ENCODE measurements at places on chromosomes 6 and 20.

DNA sequence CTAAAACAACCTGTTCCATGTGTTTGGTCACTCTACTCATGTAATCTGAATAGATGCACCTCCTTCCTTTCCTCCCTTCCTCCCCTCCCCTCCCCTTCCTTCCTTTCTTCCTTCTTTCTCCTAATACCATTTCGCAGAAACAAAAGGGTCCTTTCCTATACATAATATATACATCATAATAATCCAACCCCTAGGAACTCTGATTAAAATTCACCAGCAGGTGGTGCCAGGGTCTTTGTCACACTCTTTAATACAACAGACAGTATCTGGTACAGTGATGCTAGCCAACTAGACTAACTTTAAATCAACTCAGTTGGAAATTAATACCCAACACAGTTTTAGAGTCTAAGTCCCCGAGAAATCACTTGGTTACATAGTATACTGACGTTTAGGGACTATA is 181.2 kb upstream of the SHLD1 start:
- peak; percentile 61 for DNase-seq

DNA sequence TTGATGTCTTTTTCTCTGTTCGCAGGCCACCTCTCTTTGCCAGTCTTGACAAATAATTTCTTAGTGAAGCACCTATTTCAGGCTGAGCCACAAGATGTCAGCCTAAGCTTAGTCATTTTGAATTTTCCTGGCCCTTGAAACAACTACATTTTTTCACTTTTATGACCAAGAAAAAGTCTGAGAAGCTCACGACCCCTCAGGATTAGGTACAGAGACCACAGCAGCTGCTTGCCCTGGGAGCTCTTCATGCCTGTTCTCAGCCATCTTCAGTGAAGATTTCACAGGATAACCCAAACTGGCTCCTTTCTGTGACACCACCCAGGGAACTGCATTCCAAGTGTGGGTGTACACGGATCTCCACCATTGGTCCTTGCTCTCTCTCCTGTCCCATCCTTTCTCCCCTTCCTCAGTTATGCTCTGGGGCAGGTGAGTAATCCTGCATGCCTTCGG is 38.4 kb upstream of the SPTLC3 start:
- peak; percentile 63 for DNase-seq

DNA sequence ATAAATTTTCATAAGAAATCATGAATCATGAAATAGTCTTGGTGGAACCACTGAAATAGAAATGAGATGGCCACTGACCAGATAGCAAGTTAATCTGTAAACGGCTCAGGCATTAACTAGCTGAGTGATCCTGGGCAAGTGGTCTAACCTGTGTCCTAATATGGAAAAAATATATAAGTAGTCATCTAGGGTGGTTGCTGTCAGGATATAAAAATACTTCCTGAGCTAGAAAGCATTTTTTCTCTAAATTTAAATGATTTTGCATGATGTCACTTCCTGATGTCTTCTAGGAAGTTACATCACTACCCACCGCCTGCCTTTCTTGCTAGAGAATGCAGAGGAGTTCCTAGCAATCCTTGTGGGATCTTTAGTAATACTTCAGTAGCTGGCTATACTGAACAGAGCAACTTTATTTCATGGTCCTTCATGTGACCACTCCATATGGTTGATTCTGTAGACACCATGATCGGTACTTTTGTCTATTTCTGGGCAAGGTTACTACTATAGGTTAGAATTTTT is 228.1 kb upstream of the CEP162 start:
- DNase-seq: no peak

- peak; percentile 58 for DNase-seq
These were observed 3.5 kb upstream of the TGIF2 start for GRCh38 chr20:36569847-36570429.

- peak; percentile 83 for DNase-seq
These were observed 7.6 kb upstream of the BMP5 start for GRCh38 chr6:55882718-55883569.

GRCh38 chr20:23245553-23246181 is 104.9 kb upstream of the NXT1 start:
- DNase-seq: peak; percentile 40

- peak; percentile 92 for DNase-seq
These were observed 9.4 kb upstream of the ARMC12 start for GRCh38 chr6:35727231-35727934.

DNA sequence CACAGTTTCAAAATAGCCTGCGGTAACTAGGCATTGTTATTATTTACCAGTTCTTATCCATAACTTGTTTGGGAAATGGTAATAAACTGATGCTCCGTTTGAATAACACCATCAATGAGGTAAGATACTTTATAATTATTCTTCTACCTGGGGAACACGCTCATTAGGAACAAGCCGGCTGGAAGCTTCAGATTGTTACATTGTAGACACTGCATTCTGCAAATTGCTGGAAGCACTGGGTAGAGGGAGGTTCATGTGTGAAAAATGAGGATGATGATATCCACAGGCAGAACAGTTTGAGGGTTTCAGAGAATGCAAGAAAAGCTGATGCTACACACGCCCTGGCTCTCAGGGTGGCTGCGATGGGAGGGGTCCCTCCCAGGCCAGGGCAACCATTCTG is 560.6 kb upstream of the AGPAT4 start:
- no peak for DNase-seq

GRCh38 chr6:16491666-16492313 is 253.4 kb downstream of the GMPR start:
- DNase-seq: no peak

GRCh38 chr6:28825732-28826293 is 98.0 kb downstream of the TRIM27 start:
- no peak for DNase-seq

DNA sequence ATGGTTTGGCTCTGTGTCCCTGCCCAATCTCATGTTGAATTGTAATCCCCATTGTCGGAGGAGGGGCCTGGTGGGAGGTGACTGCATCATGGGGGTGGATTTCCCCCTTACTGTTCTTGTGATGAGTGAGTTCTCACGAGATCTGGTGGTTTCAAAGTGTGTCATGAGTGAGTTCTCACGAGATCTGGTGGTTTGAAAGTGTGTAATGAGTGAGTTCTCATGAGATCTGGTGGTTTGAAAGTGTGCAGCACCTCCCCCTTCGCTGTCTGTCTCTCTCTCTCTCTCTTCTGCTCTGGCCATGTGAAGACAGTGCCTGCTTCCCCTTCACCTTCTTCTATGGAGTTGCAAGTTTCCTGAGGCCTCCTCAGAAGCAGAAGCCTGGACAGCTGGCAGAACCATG is 87.6 kb downstream of the MYLK4 start:
- DNase-seq: no peak

GRCh38 chr6:161169696-161170095 is 104.2 kb downstream of the AGPAT4 start:
- DNase-seq: peak; percentile 83

DNA sequence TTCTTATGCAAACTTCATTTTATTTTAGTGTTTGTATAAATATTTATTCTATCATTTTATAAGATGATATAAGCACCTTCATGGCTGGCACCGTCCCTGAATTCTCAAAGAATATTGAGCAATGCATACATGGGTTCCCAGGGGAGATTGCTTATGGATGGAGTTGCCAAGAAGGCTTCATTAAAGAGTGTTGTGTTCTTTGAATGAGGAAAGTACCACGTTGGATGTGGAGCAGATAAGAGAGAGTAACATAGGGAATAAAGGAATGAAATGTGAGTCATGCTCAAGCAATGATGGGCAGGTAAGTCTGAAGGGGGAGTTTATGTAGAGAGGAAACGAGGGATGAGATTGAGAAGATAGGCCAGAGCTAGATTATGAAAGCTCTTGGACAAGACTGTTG is 10.3 kb downstream of the DSE start:
- no peak for DNase-seq

- no peak for DNase-seq
These were observed 96.2 kb downstream of the JARID2 start for GRCh38 chr6:15342114-15342513.

GRCh38 chr6:34236131-34236442 is 586 bp upstream of the HMGA1 start:
- DNase-seq: no peak

DNA sequence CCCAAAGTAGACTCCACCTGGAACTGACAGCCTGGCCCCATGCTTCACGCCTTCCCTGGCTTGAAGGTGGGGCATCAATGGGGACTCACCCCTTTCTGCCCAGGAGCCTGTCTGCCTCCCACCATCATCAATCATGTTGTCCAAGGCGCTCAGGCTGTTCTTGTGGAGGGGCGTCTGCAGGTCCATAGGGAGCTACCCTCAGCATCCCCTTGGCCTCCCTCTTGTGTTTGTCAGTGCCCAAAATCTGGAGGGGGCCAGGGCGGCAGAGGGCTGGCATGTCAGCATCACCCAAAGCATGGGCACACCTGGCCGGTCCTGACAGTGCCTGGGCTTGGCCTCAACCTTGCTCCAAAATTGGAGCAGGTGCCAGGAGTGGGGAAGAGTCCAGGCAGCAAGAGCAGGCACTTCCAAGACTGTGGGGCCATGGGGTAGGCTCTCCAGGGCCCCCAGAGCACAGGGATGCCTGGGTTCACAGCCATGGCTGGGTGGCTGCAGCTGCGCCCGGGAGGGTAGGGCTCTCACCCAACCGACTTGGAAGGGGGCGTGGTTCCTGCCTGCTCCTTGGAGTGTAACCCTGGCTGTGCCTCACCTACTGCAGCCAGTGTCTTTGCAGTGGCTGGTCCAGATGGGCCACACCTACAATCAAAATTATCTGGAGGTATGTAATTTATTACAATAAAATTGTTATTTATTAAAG is 903.4 kb downstream of the EYS start:
- DNase-seq: no peak

- DNase-seq: no peak
These were observed 1100.0 kb downstream of the GRIK2 start for GRCh38 chr6:102493485-102493884.

DNA sequence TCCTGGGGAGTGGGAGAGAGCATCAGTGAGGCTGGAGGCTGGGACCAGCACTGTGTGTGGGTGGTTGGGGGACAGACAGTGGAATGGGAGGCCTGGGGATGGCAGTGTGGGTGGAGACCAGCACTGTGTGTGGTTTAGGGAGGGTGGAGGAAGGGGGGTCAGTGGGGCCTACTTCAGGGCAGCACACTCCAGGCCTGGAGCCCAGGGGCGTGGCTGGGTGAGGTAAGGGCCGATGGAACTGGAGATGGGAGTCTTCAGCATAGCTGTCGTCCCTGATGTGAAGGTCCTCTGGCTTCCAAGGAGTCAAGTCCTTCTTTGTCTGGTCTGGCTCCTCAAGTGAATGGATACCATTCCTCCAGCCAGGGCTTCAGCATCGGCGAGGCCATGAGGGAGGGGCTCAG is 18.6 kb downstream of the KCNK17 start:
- DNase-seq: no peak

Measured in astrocyte of the spinal cord (primary cell).